Left ventricle myocardium superior (tissue), 1 donor: ENCODE measurements at places on chromosomes 1 and 21. TPM values are rescaled to one million over a fixed set of nuclear protein-coding genes. Genes with fewer than 3 reads are reported as not detected.

GJA5 gene
- total RNA-seq: 4.7 TPM

SLFNL1 gene
- 0.37 TPM for total RNA-seq

AKR7A3 gene
- 0.20 TPM for total RNA-seq

GJA9 gene
- total RNA-seq: not detected

TACSTD2 gene
- total RNA-seq: 0.25 TPM

NCAM2 gene
- 4.4 TPM for total RNA-seq

MPZ gene
- 3.8 TPM for total RNA-seq

SUSD4 gene
- 8.2 TPM for total RNA-seq
